ENCODE measurements at places on chromosomes 6 and 20. TPM values are rescaled to one million over a fixed set of nuclear protein-coding genes. Genes with fewer than 3 reads are reported as not detected.
A peak's percentile ranks its signal among the peaks of the same experiment; 100 is the strongest.

GRCh38 chr6:43851204-43851865 lies 81.3 kb downstream of the VEGFA start:
- DNase-seq = no peak

GRCh38 chr20:41150664-41151063 lies 13.3 kb downstream of the PLCG1 start:
- no peak for DNase-seq

PRICKLE4 gene
- total RNA-seq = 1.9 TPM

GRCh38 chr6:129774697-129775447 lies 64.9 kb upstream of the ARHGAP18 start:
- DNase-seq = peak; percentile 90

DNA sequence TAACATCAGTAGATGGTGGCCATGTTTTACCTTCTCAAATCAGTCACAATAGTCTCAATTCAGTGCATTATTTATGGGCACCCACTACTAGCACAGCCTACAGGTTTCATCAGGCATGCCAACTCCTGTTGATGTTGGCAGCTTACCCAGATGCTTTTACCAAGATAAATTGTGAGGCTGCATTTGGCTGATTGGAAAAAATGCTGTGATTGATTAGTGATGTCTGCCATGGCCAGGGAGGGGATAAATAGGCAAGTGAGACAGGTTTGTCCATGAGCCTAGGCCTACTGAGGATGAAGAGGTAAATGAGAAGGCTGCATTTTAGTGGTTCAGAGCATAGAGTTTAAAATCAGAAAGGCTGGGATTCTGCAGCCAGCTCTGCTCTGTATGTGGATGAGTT lies 227.1 kb downstream of the NFATC2 start:
- no peak for DNase-seq

DNA sequence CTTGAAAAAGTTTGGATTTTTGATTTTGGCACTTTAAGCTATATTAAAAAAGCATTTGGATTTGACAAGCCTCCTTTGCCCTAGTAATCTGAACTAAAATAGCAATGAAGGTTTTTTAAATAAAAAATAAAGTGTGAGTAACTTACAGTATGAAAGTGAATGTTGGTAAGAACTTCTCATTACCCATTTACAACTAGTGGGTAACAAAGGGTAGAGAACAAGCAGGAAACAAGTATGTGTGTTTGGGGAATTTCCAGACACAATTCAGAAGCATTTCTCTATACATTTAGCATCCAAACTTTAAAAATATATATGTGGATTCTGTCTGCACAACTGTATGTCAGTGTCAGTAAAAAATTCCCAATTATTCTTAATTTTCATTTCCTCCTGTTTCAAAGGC lies 2.9 kb downstream of the TMEM30A start:
- no peak for DNase-seq

Data from A673 (cell line).